ENCODE measurements at places on chromosomes 7 and 10.

GRCh38 chr10:130470973-130471372 lies 334.8 kb downstream of the GLRX3 start:
- no peak for DNase-seq
- no peak overlapping the region for H3K27ac ChIP-seq
- no peaks in the 10 kb centered on the region for H3K36me3 ChIP-seq
- H3K4me1 ChIP-seq: no peaks in the 10 kb centered on the region

- DNase-seq: no peak
- H3K27ac ChIP-seq: no peak overlapping the region
- H3K4me3 ChIP-seq: no peak overlapping the region
- no peaks in the 10 kb centered on the region for H3K4me1 ChIP-seq
- no peaks in the 10 kb centered on the region for H3K27me3 ChIP-seq
- no peaks in the 10 kb centered on the region for H3K36me3 ChIP-seq
Observed at GRCh38 chr7:54690892-54691291, 68.1 kb downstream of the SEC61G start.

DNA sequence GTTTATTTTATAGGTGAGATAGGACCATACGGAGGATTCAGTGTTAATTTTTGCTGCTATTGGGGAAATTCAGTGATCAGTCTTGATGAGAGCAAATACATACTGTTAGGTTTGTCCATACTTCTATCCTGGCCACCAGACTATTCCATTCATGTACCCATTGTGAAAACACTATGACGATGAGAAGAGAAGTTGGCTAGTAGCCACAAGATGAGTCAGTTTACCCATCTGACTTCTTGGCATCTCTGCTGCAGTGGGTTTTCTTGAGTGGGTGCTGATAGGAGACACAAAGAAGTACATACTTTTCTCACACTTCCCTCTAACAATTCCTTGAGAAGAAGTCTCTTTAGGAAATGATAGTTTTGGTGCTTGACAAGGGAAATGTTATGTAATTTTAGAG lies 133.1 kb downstream of the TFPI2 start:
- no peaks in the 10 kb centered on the region for H3K4me1 ChIP-seq
- no peaks in the 10 kb centered on the region for H3K36me3 ChIP-seq
- H3K4me3 ChIP-seq: no peak overlapping the region
- no peaks in the 10 kb centered on the region for H3K27me3 ChIP-seq

DNA sequence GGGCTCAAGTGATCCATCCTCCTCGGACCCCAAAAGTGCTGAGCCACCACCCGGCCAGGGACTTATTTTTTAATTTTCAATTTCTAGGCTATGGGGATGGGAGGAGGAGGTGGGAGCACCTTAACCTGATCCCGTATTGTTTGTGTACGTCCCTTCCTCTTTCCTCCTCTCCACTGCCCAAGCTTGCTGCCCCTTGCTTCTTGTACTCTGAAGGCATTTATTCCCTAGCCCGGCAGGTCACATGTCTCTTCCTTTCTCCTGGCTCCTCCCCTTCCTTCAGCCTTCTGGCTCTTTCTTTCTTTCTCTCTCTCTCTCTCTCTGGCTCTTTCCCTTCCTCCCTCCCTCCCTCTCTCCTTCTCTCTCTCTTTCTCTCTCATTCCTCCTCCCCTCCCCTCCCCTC lies 56.0 kb downstream of the COL26A1 start:
- no peak overlapping the region for H3K4me3 ChIP-seq
- peaks cover 4% of the 10 kb centered on the region for H3K27me3 ChIP-seq
- no peaks in the 10 kb centered on the region for H3K36me3 ChIP-seq
- no peaks in the 10 kb centered on the region for H3K4me1 ChIP-seq

DNA sequence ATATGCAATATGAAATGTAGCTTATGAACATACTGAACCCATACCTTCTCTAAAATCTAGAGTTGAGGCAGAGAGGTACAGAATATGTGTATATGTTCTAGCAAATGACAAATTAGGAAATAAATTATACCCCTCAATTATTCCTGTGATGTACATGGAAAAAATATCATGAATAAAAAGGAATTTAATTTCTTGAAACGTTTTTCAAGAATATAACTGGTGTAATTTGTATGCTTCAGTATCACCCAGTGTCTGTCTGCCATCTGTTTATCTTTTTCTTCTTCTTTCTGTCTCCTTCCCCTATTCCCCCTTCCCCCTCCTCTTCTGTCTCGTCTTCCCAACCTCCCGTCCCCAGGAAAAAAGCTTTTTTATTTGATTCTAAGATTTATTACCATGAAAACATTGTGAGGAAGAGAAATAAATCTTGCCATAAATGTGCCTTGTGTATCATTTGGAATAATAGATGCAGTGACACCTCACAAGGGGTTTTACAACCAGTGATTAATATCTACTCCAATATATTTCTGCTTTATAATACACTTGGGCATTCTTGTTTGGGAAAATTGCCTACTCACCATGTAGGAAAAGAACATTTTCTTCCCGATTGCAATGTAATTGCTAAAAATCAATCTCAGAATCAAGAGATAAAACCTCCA lies 12.2 kb downstream of the LANCL2 start:
- no peaks in the 10 kb centered on the region for H3K4me1 ChIP-seq
- H3K27me3 ChIP-seq: no peaks in the 10 kb centered on the region
- H3K36me3 ChIP-seq: peaks cover 3% of the 10 kb centered on the region

DNA sequence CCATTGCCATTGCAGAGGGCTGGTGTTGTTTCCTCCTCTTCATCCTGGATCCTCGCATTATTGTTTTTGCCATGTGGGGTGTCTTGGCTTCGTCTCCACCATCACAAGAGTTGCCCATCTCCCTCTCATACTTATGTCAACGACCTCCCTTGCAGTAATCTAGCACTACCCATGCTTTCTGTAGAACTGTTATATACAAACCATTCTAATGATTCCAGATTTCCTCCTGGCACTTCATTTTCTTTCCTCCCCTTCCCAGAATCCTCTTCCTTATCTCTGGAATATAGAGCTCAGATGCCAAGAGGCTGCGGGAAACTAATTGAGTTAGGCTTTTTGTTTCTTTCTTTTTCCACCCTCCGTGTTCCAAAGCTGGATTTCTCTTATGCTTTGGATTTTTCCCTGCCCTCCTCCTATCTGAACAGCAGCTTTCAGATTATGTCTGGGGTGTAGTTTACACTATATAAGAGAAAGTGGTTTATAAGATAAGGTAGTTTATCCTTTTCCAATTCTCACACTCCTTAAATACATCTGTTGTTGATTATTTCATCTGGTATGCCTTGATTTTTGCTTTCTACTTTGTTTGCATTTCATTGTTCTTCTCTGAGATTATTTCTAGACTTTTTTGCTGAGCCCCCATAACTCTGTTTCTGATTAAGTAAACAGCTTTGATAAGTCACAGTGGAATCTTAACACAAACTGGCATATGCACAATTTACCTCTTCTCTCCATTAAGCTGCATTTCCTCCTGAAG lies 264.1 kb downstream of the BICC1 start:
- H3K4me3 ChIP-seq: no peak overlapping the region
- H3K27me3 ChIP-seq: peaks cover 5% of the 10 kb centered on the region
- no peak overlapping the region for H3K27ac ChIP-seq

DNA sequence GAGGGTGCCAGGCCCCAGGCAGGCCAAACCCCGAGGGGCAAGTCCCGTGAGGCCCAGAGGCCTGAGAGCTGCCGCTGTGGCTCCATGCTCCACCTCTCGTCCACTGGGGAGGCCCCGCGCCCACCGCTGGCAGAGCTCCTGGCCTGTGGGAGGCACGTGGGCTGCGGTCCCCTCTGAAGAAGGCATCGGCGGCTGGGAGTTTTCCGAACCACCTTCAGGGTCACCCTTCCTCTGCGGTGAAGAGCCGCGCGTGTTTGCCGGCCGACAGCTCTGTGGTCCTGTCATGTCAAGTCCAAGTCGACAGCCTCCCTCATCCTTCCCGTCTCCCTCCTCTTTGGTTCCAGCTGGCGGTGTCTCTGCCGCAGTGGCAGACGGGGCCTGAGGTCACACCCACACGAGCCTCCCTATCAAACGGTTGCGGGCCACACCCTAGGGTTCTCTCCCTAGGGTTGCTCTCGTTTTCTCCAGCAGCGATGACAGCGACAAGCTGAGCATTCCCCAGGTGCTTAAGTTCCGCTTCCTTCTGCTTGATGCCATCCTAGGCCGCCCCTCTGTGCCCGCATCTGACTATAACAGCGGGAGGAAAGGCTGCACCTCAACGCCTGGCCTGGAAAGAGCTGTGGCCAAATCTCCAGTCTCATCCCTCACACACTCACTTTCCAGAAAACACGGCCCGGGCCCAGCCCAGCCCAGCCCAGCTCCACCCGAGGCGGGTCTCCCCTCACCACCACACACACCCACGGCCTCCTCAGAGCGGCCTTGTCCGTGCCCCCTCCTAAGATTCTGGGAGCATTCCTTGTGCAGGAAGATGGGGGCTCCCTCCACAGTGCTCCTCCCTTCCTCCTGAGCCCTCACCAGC lies 185.0 kb downstream of the ELFN1 start:
- DNase-seq: peak; percentile 14
- H3K36me3 ChIP-seq: no peaks in the 10 kb centered on the region
- H3K4me3 ChIP-seq: no peak overlapping the region
- peak overlapping the region; percentile 47 for H3K27ac ChIP-seq
- H3K27me3 ChIP-seq: no peaks in the 10 kb centered on the region

- H3K27ac ChIP-seq: no peak overlapping the region
- no peak for DNase-seq
- no peaks in the 10 kb centered on the region for H3K36me3 ChIP-seq
- no peak overlapping the region for H3K4me3 ChIP-seq
Observed at GRCh38 chr7:156554488-156554887, 86.1 kb upstream of the RNF32 start.

DNA sequence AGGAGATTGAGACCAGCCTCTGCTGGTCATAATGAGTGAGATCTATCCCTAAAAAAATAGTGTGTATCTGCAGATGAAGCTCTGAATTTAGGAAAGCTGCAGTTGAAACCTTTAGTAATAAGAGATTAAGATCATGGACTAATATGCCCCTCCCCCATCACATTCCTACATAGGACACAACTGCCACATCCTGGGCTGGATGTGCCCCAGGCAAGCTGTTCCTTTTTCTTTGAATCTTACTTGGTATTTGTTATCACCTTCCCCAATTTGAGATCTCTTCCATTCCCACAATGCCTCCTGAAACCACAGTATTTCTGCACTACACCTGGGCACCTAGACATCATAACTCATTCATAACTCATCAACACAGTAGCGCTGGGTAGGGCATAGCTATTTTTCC lies 74.1 kb downstream of the DOCK1 start:
- no peak overlapping the region for H3K27ac ChIP-seq
- no peaks in the 10 kb centered on the region for H3K36me3 ChIP-seq
- H3K27me3 ChIP-seq: peaks cover 1% of the 10 kb centered on the region
- H3K4me1 ChIP-seq: no peaks in the 10 kb centered on the region
- H3K4me3 ChIP-seq: no peak overlapping the region

- no peak for DNase-seq
- no peak overlapping the region for H3K4me3 ChIP-seq
- peaks cover 11% of the 10 kb centered on the region for H3K4me1 ChIP-seq
Observed at GRCh38 chr10:63633677-63634487, 112.7 kb downstream of the REEP3 start.

GRCh38 chr10:55400075-55400849 lies 599.2 kb upstream of the PCDH15 start:
- no peak overlapping the region for H3K27ac ChIP-seq
- H3K36me3 ChIP-seq: no peaks in the 10 kb centered on the region
- no peaks in the 10 kb centered on the region for H3K4me1 ChIP-seq
- DNase-seq: no peak

DNA sequence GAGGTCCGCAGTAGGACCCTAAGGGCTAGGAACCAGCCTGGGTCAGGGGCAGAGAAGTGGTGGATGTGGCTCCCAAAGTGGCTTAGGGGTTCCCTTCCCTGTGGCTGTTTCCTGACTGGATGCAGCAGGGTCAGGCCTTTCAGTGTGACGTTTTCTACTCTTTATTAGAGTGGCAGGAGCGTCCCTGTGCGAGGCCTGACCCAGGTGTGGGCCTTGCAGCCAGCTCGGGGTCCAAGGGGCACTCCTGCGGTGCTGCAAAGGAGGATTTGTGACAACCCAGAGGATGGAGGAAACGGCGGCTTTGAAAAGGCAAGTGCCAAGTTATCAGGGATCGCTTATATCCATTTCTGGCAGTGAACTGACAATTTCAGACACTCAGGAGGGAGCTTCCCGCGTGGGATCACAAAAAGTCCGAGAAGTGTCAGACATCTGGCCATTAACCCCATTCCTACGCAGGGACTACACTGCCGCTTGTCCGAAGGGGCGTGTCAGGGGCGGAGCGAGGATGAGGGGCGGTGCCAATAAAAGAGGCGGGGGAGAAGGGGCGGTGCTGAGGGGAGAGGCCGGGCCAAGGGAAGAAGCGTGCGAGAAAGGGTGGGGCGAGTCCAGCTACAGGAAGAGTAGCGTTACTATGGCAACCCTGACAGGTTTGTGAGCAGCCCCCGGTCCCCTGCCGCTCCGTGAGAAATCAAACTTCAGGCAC lies 98.8 kb upstream of the ZNF722 start:
- no peaks in the 10 kb centered on the region for H3K27me3 ChIP-seq
- peaks cover 9% of the 10 kb centered on the region for H3K36me3 ChIP-seq
- peak overlapping the region; percentile 85 for H3K4me3 ChIP-seq
- H3K27ac ChIP-seq: peak overlapping the region; percentile 77

DNA sequence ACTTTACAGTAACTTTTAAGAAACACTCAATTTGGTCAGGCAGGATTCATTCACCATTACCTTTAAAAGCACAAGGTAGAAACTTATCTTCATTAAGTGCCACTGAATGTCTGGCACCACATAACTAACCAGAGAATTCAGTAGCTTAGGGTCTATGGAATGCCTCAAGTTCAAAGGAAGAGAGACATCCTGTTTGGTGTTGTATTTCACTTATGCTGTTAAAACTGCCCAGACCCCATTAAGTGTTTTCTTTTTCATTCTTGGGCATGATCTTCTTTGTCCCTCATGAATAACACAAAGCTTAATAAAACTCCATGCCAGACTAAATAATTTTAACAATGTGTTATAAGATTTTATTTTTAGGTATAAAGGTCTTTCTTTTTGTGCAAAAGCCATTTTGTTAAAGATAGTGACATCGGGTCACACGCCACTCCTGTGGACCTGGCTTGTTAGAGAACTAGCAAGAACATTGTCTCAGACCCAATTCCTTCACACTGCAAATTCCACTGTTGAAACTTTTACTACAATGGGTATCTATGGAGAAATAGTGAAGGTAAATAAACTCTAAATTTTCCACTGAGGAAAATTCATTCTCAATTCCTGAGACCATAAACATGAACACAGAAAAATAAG lies 221.0 kb downstream of the TWIST1 start:
- H3K36me3 ChIP-seq: no peaks in the 10 kb centered on the region
- no peaks in the 10 kb centered on the region for H3K4me1 ChIP-seq
- DNase-seq: no peak
- no peaks in the 10 kb centered on the region for H3K27me3 ChIP-seq
- H3K27ac ChIP-seq: no peak overlapping the region

DNA sequence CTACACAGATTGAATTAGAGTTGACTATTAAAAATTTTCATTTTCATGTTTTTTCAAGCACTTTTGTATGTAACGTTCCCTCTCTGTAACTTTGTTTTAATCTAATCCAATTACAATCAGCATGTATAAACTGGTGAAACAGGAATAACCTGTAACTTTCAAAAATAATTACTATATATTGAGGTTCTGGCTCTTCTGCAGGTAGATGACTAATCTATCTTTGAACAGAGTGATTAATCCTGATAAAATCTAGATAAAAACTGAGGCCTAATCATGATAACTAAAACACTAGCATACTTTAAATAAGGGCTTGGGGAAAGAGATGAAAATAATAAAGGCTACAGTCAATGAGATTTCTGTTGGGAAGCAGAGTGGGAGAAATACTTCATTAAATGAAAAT lies 101.6 kb upstream of the KCND2 start:
- H3K4me1 ChIP-seq: no peaks in the 10 kb centered on the region
- no peaks in the 10 kb centered on the region for H3K27me3 ChIP-seq
- no peak for DNase-seq
- no peak overlapping the region for H3K27ac ChIP-seq

- H3K27ac ChIP-seq: peak within 1 kb of the TSS; percentile 5
- H3K4me1 ChIP-seq: peaks cover 20% of the 10 kb centered on the region
- peak; percentile 77 for DNase-seq
- H3K27me3 ChIP-seq: peaks cover 32% of the 10 kb centered on the region
Observed at GRCh38 chr7:94655848-94656657, at the start of gene SGCE. Gene SGCE (minus strand): TSS chr7:94656133. CDS start chr7:94656098, 35 bp downstream.
